ENCODE measurements at places on chromosomes 1 and 21. TPM values are rescaled to one million over a fixed set of nuclear protein-coding genes. Genes with fewer than 3 reads are reported as not detected.

DNA sequence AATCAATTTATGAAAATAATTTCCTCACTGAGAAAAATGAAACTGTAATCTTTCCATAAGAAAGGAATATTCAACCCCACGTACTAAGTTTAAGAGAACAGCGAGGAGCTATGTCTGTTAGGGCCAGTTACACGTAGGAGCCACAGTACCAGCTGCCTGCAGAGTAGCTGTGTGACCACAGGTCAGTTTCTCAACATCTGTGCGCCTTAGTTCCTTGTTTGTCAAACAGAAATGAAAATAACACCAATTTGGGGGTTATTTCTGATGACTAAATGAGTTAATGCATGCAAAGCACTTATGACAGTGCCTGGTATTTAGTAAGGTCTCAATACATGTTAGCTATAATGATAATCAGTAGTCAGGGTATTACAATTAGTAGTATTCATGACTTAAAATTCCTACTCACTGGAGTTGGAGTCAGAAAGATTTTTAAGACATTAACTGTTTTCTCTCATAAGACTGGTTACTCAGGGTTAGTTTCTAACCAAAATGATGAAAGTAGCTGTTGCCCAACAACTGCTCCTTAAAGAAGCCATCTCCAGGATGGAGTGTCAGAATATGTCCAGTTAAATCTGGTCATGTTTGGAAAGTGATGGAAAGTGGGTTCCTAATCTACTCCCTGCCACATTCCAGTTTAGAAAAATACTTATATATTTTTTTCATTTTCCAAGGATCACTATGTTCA is 85.8 kb upstream of the ZNF648 start:
- H3K4me3 ChIP-seq = no peak overlapping the region
- no peak for DNase-seq
- peaks cover 21% of the 10 kb centered on the region for H3K4me1 ChIP-seq
- H3K27me3 ChIP-seq = no peaks in the 10 kb centered on the region
- no peaks in the 10 kb centered on the region for H3K36me3 ChIP-seq

DNA sequence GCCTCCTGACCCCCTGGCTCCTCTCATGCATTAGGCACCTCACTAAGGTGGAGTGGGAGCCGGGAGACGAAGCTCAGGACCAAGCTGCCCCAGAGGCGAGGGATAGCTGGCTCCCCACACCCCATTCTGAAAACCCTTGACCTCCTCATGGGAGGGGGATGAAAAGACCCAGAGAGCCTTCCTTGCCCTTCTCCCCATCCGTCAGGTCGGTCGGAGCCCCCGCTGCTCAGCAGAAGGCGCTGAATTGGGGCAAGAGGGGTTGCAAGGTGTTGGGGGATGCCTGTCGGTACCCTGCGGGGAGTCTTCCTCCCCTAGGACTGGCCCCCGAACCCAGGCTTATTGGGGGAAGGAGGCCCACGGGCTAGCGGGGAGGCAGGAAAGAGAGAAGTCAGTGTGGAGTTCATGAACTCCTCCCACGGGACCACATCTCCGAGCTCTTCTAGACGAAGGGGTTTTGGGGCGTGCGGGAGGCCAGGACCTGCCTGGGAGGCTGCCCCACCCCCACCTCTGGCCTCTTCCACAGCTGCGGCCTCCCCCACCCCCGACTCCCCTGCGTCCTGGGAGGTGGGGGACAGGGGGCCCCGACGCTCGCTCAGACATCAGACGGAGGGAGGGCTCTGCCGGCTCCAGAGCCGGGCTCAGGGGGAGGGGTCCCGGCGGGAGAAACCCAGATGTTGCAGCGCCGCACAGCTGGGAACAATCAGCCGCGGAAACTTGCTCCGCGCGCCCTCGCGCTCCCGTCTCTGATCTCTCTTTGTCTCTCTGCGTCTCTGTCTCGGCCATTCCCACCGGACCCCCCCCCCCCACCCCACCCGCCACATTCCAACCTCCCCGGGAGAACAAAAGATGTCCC is 719 bp downstream of the MFAP2 start:
- H3K4me1 ChIP-seq = peaks cover 28% of the 10 kb centered on the region
- no peaks in the 10 kb centered on the region for H3K27me3 ChIP-seq
- peak overlapping the region; percentile 40 for H3K4me3 ChIP-seq
- H3K36me3 ChIP-seq = no peaks in the 10 kb centered on the region
- no peak for DNase-seq

ABCA4 gene
- total RNA-seq = 0.25 TPM

DNA sequence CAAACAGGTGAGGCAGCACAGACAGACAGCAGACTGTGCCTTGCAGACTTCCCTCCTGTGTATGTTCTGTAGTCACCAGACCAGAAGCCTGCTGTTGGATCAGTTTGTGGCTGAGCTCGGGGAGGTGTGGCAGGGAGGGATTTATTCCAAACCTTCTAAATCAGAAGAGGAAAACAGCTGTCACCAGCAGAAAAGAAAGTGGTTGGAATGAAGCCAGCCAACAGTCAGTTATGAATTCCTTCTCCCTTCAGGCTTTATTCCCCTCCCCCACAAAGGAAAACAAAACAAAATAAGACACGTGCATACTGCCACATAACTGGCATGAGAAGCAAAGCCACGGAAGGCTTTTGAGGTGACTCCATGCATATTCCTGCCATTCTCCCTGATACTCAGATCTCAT is 19.0 kb upstream of the PIGV start:
- peaks cover 46% of the 10 kb centered on the region for H3K4me1 ChIP-seq
- DNase-seq = no peak
- H3K36me3 ChIP-seq = peaks cover 87% of the 10 kb centered on the region
- H3K4me3 ChIP-seq = no peak overlapping the region
- no peaks in the 10 kb centered on the region for H3K27me3 ChIP-seq

- no peak overlapping the region for H3K4me3 ChIP-seq
- DNase-seq = no peak
- no peaks in the 10 kb centered on the region for H3K36me3 ChIP-seq
- no peak overlapping the region for H3K27ac ChIP-seq
These were observed 29.7 kb downstream of the MRPL39 start for GRCh38 chr21:25577424-25578055.

GRCh38 chr1:231049121-231049979 is 9.3 kb upstream of the FAM89A start:
- H3K27ac ChIP-seq = no peak overlapping the region
- no peaks in the 10 kb centered on the region for H3K36me3 ChIP-seq
- peaks cover 5% of the 10 kb centered on the region for H3K4me1 ChIP-seq
- H3K27me3 ChIP-seq = no peaks in the 10 kb centered on the region
- no peak overlapping the region for H3K4me3 ChIP-seq

DNA sequence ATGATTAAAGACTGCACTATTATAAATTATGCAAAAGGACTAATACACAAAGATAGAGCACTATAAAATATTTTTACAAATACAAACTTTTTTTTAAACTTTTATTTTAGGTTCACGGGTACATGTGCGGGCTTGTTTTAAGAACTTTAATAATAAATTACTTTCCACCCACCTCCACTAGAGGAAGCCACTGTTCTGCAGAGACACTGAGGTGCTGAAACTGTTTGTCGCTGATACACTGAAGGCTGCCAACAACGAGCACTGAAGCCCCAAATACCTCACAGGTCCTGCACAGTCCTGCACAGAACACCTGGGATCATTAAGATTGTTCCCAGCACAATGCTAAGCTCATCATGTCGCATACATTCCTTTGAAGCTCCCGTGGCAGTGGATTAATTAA is 19.9 kb downstream of the COA6 start:
- H3K36me3 ChIP-seq = peaks cover 40% of the 10 kb centered on the region
- no peak for DNase-seq
- H3K27me3 ChIP-seq = no peaks in the 10 kb centered on the region
- H3K27ac ChIP-seq = no peak overlapping the region
- no peaks in the 10 kb centered on the region for H3K4me1 ChIP-seq

DNA sequence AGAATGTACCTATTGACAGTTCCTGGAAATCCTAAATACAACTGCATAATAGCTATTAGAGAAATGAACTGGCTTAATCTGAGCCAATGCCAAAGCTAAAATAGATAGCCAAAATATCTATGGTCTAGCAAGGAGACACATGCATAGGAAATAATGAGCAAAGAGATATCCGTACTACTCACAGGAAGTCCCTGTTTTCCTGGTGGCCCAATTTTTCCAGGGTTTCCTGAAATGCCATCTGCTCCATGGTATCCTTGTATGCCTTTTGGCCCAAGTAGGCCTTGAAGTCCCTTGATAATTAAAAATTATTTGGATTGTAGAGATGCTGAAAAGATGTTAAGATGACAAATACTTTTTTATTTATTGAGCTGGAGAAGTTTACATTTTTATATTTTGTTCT is 108.4 kb upstream of the ZNHIT6 start:
- H3K4me3 ChIP-seq = no peak overlapping the region
- DNase-seq = no peak
- H3K4me1 ChIP-seq = no peaks in the 10 kb centered on the region
- H3K36me3 ChIP-seq = no peaks in the 10 kb centered on the region

GRCh38 chr1:183143576-183144315 is 42.3 kb upstream of the LAMC2 start:
- H3K4me3 ChIP-seq = no peak overlapping the region
- peaks cover 56% of the 10 kb centered on the region for H3K36me3 ChIP-seq
- H3K4me1 ChIP-seq = peaks cover 4% of the 10 kb centered on the region
- H3K27me3 ChIP-seq = no peaks in the 10 kb centered on the region
- H3K27ac ChIP-seq = no peak overlapping the region

OR2T35 gene
- not detected for total RNA-seq

- peak overlapping the region; percentile 77 for H3K27ac ChIP-seq
- H3K36me3 ChIP-seq = peaks cover 20% of the 10 kb centered on the region
- peaks cover 37% of the 10 kb centered on the region for H3K4me1 ChIP-seq
- H3K4me3 ChIP-seq = peak overlapping the region; percentile 75
- DNase-seq = no peak
These were observed 699 bp upstream of the RGS2 start for GRCh38 chr1:192808163-192808517.

DNA sequence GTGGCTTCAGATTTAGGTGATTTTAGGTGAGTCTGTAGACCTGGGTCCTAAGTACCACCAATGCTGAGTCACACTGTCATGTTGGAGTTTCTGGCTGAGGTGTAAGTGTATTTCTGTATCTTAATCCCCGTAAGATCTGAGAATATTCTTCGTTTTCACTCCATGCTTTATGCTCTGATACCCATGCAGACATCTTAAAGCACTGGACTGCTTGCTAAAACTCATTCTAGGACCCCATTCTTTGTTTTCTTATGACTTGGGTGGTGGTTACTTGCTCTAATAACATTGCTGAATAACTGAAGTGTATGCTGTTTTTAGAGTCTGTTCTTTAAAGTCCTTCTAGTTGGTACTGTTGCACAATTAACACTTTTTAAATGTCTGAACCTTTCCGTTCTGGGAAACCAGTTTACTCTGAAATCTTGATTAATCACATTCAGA is 36.6 kb downstream of the CDC42 start:
- peak overlapping the region; percentile 66 for H3K27ac ChIP-seq
- no peak for DNase-seq

- no peak for DNase-seq
- H3K27ac ChIP-seq = no peak overlapping the region
- no peaks in the 10 kb centered on the region for H3K36me3 ChIP-seq
- no peaks in the 10 kb centered on the region for H3K27me3 ChIP-seq
These were observed 58.0 kb downstream of the DDX20 start for GRCh38 chr1:111813440-111814304.

DNA sequence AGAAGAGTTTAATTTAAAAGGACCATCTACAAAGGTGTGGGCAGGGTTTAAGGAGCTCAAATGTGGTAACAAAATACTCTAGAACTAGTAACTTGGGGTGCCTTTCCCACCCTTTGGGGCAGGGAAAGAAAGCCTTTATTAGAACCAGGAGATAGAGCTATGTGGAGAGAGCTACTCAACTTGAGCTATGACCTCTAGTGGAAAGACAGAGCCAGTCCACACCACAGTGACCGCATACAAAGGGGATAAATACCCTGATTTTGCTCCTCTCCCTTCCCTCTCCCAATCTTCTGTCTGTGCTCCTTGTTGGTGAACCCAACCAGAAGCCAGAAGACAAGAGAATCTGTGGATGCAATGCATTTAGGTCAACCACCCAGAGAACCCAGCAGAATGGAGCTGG is 54.4 kb upstream of the JAK1 start:
- H3K27me3 ChIP-seq = no peaks in the 10 kb centered on the region
- H3K4me1 ChIP-seq = peaks cover 3% of the 10 kb centered on the region
- H3K4me3 ChIP-seq = no peak overlapping the region
- DNase-seq = no peak
- no peak overlapping the region for H3K27ac ChIP-seq
- no peaks in the 10 kb centered on the region for H3K36me3 ChIP-seq

UBE2U gene
- not detected for total RNA-seq

DNTTIP2 gene
- total RNA-seq = 47.6 TPM

GRCh38 chr1:67148516-67149178 is 13.9 kb upstream of the C1orf141 start:
- no peak overlapping the region for H3K4me3 ChIP-seq
- DNase-seq = no peak
- H3K27ac ChIP-seq = no peak overlapping the region
- no peaks in the 10 kb centered on the region for H3K27me3 ChIP-seq
- H3K4me1 ChIP-seq = peaks cover 7% of the 10 kb centered on the region

CLCNKB gene
- total RNA-seq = 1.5 TPM

RGS1 gene
- 3.9 TPM for total RNA-seq

DNA sequence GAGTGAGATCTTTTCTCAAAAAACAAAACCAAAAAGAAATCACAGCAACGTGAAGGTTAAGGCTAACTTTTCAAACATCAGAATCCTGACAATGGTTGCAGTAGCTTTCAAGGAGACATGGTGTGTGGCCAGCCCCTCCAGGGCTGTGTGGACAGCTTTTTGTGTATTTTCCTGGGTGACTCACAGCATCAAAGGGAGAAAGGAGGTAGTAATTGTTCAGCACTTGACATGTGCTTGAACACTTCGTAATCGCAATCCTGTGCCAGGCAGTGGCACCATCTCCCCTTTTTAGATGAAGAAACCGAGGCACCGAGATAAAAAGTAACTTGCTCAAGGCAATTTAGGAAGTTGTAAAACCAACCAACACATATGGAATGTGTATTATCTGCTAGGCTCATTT is 10.3 kb downstream of the NBL1 start:
- peaks cover 33% of the 10 kb centered on the region for H3K4me1 ChIP-seq
- H3K27ac ChIP-seq = no peak overlapping the region
- peaks cover 34% of the 10 kb centered on the region for H3K36me3 ChIP-seq
- DNase-seq = no peak
- no peaks in the 10 kb centered on the region for H3K27me3 ChIP-seq
